ENCODE measurements at places on chromosomes 2 and 18.
A peak's percentile ranks its signal among the peaks of the same experiment; 100 is the strongest.

GRCh38 chr2:7102826-7103225, 185.6 kb downstream of the RNF144A start:
- DNase-seq, result no peak

- DNase-seq, result no peak
These were observed at the start of gene EDAR for GRCh38 chr2:108988796-108989713. Gene EDAR, minus strand, starts transcription at chr2:108989220. Its CDS starts 58,206 bp downstream, at chr2:108931014.

DNA sequence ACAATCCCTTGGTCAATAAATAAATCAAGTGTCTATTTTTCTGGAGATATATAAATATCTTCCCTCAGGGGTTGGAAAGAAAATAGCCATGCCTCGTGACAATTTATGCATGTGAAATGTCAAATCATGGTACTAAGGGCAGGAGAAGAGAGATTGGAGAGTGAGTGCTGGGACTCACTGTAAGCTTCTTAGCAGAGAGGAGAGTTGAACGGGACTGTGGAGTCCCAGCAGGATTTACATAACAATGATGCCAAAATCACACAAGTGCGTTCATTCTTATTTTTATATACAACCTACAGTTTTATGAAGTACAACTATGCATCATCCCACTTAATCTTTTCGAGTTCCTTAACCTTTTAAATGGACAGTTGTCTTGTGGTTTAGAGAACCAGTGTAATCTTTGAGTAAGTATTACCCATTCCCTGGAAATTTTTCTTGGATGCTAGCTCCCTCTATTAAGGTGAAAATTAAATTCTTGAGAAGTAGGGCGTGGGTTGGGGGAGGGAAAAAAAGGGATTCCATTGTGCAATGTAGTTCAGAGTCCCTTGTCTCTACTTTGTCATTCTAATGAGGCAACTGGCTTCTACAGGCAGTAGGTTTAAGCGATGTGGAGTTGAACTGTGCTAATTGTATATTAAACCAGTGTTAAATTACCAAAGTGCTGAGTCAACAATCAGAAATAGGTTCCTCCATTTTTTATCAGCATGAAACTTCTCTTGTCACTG, 143.6 kb upstream of the EPHA4 start:
- DNase-seq, result no peak

DNA sequence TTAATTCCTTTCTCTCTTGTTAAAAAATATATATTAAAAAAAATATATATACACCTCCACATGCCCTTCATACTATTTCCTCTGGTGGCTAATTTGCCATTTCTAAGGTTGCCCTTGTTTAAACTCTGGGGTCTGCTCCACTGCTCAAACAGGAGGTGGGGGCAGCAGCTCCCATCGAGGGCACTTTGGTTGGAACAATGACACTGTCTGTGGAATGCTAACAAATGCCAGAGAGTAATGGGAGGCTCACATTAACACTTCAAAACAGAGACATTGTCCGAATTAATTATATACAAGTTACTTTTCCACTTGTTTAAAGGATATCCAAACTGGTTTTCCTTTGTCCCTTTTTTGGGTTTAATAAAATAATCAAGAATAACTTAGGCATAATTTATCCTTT, 58.8 kb upstream of the CD302 start:
- no peak for DNase-seq

DNA sequence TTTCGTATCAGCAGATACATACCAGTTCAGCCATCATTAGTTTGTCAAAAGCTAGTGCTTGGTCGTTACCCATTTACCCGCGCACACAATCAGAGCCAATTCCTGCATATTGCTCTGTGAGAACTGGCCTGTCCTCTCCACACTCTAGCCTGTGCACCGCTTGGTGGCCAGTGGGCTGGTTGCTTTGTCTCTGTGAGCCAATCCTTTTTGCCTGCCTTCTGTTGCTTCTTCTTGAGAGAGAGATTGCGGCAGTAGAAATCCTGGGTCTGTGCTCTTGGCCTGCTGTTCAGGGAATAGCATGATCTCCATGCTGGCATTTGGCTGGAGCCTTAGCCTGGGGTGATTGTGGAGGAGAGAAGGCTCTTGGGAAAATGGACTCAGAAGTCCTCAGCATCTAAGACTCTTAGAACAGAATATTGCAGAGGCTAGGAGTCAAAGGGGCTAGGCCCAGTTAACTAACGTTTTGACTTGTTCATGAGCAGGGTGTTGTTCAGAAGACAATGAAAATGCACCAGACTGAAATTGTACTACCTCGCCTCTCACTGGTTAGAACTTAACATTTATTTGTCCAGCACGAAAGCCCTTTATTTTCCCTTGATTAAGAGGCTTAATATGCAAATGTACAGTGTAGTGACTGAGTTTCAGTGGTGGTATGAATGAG, 37.1 kb downstream of the MAP4K4 start:
- DNase-seq, result no peak

DNA sequence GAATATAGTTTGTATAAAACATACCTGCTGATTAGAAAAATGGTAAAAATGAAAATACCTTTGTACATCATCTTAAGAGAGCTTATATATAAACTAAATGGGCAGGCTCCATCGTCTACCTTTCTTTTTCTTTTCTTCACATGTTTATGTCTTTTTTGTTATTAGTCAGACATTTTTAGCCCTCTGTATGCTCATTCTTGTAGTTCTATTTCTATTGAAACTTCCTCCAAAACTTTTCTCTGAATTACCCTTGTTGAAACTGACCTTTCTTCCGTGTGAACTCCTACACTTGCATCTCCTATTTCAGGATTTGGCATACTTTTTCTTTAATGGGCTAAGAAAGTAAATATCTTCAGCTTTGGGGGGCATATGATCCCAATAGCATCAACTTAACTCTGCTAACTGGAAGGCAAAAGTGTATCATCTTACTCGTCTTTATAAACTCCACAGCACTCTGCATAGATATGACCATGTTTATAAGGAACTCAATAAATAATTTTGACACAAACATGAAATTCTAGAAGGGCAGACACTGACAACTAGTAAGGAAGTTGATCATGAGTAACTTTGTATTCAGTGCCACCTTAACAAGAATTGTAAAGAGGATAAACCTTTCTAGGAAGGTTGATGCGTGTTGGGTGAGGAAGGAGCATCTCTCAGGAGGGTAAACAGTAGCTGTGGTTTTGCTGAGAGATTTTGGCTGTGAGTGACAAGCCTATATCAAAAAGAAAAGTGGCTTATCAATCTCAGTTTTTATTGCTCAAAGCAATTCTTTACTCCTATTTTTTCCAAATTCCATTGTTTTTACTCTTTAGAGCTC, 127.6 kb downstream of the PIK3C3 start:
- DNase-seq, result no peak

GRCh38 chr2:180559771-180560170, 420.6 kb upstream of the UBE2E3 start:
- peak; percentile 22 for DNase-seq

- no peak for DNase-seq
These were observed 26.8 kb downstream of the MAPK4 start for GRCh38 chr18:50586710-50587109.

- no peak for DNase-seq
These were observed 46.6 kb downstream of the SGPP2 start for GRCh38 chr2:222470802-222471468.

DNA sequence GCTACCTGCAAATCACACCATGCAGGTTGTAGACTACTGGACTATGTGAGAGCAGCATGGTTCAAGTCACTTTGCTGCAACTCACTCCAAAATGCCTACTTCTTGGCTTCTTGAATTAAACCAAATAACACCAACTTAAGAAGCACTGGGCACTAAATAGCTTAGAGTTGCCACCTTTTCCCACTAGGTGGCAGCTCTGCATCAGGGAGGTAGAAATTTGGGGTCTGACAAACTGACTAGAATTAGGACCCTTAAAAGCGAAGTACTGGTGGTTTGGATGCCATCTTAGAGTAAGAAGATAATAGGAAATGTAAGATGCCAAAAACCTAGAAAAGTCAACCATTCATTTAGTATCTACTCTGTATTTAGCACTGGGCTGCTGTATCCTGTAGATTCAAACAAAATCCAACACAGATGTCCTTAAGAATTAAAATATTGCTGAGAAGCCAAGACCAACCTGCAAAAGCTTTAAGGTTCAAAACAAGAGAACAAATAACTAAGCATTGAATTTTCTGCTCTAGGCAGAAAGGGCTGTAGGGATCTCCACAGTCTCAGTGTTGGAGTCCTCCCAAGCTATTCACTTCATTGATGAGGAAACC, 65.5 kb downstream of the CCBE1 start:
- DNase-seq, result peak; percentile 46

DNA sequence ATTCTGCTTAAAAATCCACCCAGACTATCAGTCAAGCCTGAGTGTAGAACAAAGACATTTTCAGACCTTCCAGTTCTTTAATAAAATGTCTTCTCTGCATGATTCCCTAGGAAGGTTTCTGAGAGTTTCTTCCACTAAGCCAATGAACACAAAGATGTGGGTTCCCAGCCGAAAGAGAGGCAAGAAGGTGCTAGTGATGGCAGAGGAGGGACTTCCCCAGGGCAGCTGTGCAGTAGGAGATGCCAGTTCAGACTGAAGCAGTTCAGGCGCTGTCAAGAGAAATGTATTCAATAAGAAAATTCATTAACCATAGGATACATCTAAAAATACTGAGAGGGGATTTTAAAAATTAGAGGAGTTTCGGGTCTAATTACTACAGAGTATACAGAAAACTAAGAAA, 83.3 kb downstream of the RND3 start:
- DNase-seq, result no peak

GRCh38 chr18:23689031-23689615, at the start of gene LAMA3:
Gene LAMA3, plus strand, starts transcription at chr18:23689453. Its CDS starts 231 bp downstream, at chr18:23689684.
- DNase-seq, result peak; percentile 14

GRCh38 chr2:27572439-27572838, 10.4 kb upstream of the ZNF512 start:
- no peak for DNase-seq

DNA sequence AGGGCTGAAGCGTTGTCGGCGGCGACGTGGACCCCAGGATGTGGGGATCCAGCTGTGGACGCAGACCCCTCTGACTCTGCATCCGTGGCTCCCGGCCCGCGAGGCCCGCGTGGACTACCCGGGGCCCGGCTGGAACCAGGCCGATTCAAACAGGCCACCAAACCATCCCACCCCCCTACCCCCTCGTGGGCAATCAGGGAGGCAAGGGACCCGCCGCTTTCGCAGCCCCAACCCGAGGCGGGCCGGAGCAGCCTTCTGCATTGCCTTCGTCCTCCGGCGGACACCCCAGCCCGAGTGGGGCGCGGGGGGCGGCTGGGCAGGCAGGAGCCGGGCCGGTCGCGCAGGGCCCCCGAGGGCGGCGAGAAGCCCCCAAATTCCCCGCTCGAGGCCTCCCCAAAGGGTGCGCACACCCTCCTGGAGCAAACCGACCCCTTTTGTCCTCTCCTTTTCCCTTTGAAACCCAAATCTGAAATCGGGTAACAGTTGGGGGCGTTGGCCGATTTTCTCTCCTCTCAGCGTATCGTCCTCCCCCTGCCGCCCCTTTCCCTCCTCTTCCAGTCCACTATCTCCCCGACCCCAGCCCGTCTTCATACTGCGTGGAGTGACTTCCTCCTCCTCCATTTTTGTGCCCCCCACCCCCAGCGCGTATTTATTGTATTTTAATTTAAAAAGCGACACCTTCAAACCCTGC, 7.4 kb downstream of the SP9 start:
- no peak for DNase-seq

DNA sequence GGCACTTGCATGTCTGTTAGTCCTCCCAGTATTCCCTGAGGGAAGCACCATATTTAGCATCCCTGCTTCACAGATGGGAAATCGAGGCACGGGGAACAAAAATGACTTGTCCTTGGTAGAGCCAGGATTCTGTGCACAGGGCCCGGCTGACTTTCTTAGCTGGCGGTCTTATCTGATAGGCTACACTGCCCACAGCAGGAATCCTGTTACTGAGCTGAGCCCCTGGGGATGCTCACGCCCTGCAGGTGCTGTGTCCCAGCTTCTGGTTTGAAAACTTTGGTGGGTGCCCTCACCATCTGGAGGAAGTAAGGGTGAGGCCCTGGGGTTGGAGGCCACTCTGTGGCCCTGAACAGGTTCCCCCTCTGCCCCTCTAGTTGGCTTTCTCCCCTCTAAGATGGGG, 68.4 kb upstream of the MCFD2 start:
- no peak for DNase-seq

GRCh38 chr18:43396266-43396665, 119.0 kb upstream of the SYT4 start:
- no peak for DNase-seq

DNA sequence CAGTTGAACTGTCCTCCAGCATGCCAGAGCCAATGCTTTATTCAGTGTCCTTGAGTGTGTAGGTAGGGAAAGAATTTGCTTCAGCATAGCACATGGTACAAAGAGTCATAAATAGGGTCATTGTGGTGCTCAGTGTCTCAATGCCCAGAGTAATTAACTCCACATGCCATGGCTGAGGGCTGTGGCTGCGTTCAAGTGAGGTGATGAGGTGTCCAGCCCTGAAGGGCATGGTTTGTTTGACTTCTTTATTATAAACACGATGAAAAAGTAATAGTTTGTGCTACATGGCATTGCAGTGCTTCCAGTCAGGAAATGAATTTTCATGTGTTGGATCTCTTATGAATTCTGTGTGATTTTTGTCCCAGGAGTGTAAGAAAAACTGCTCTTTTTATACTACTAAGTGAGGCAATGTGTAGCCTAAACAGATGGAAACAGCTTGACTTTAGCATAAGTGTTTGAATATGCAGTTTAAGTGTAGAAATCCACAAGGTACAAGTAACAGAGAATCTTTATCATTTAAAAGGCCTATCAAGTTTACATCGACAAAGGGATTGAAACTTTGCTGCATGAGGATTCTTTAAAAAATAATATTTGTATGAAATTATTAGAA, 507.9 kb upstream of the CDH2 start:
- no peak for DNase-seq

GRCh38 chr2:119464981-119465380, 33.3 kb downstream of the TMEM37 start:
- no peak for DNase-seq

GRCh38 chr2:23384551-23385343, at the start of gene KLHL29:
Gene KLHL29, plus strand, starts transcription at chr2:23385179. Its CDS starts 177,018 bp downstream, at chr2:23562197.
- peak; percentile 78 for DNase-seq

DNA sequence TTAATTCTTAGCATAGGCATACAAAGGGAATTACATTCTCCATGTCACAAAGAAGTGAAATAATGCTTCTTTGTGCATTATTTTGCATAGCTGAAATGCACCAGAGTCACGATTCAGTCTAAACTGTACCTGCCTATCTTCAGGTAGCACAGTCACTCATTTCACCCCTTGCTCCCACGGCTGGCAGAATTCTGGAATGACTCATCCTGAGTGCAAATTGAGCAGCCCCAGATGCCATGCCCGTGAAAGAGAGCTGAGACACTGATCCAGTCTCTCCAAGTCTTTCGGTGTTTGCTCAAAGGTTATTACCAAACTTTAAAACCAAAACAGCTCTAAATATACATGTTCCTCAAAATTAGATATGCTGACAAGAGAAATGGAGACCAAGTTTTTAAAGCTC, 168.3 kb upstream of the POU3F3 start:
- no peak for DNase-seq

All from fibroblast of skin of abdomen (primary cell).